GM23338 (cell line): ENCODE measurements at places on chromosomes 3 and 15. TPM values are rescaled to one million over a fixed set of nuclear protein-coding genes. Genes with fewer than 3 reads are reported as not detected.

- no peak for DNase-seq
These were observed 25.3 kb downstream of the IL5RA start for GRCh38 chr3:3084890-3085289.

DNA sequence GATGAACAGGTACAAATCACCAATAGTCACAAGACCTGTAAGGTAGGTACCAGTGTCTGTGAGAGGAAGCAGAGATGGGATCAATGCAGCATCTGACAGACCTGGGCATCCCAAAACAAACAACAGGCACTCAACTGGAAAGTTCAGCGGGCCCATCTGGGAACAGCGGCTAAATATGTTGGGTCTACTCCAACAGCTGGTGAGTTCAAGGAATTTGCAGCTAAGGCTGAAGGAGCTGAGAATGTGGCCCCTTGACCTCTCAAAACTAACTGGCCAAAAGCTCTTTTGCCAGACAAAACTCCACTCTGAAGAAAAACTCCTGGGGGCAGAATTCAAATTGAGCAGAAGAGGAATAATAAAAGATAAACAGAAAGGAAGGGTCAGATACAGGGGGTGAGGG, 24.4 kb downstream of the AVEN start:
- no peak for DNase-seq

DNA sequence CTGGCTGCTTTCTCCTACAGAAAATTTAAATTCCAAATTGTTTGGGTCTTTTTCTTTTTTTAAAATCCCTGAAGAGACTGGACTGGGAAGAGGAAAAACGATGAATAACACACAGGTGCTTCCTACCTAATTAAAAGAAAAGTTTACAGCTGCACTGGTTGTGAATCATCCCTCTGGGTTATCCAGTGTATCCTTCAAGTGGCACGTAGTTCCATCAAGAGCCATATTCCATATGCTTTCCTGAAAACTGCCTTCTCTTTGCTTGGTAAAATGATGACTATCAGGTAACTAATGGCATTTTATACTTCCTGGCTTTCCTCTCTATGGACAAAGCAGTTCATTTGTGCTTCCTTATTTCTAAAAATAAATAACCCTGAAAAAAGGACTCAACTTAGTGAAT, 123.2 kb downstream of the MAGI1 start:
- DNase-seq: no peak

Gene GHSR
- total RNA-seq: not detected in 2 replicates

DNA sequence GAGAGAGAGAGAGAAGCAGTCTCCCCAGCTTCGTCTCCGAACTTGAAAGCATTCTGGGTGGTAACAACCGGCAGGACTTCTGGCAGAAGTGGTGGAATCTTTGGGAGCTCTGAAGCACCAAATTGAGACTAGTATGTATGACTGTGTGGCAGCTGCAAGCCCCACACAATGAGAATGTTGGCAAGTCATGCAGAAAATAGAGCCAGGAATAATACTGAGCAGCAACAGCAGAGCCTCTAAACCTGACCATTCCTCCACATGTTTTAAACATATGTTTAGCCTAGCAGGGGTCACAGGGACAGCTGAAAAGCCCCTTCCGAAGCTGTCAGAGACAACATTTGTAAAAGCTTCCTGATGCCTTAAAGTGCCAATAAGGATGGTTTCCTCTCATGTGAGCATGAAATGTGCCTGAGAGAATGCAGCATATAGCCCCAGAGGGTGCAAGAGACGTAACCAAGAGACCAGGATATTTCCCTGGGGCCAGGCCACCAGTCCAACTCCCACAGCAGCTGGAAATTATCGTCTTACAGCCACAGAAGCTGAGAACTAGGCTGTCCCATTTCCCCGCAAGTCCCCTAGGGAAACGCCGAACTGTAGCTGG, 178.6 kb upstream of the CCDC54 start:
- DNase-seq: no peak

GRCh38 chr3:25831578-25831977, 41.7 kb downstream of the OXSM start:
- DNase-seq: peak; percentile 41

DNA sequence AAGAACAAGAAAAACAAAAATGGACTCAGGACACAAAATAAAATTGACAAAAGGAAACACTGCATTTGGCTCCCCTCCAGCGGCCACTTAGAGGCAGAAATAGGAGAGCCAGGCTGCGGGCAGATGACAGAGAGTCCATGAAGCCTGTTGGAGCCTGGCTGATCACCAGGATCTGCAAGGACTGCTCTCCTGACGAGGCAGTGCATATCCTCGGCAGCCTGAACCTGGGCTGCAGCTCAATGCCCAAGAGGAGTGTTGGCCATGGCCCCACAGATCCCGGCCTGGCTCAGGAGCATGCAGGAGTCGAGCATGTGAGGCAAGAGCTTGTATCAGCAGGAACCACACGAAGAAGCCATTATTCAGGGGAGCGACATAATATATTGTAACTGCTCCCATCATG, 199.8 kb downstream of the STT3B start:
- DNase-seq: no peak

GRCh38 chr15:38684440-38685010, 119.9 kb upstream of the RASGRP1 start:
- DNase-seq: no peak

Gene EHD4
- total RNA-seq: 30.6 and 31.0 TPM in 2 replicates

DNA sequence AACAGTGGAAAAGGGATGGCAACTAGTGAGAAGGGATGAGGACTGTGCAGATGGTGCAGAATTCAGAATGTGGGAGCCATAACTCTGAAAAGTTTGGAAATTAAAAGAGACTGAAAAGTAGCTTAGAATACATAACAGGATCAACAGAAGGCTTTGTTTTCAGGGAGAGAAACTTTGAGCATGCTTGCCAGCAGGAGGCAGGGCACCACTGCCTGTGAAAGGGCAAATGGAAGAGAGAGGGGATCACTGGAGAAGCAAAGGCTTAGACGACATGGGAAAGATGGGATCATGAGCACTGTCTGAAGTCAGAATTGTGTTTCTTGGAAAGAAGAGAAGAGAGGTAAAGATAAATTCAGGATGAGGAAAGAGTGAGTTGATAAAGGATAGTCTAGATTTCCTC, 99.6 kb downstream of the ABI3BP start:
- DNase-seq: peak; percentile 79

DNA sequence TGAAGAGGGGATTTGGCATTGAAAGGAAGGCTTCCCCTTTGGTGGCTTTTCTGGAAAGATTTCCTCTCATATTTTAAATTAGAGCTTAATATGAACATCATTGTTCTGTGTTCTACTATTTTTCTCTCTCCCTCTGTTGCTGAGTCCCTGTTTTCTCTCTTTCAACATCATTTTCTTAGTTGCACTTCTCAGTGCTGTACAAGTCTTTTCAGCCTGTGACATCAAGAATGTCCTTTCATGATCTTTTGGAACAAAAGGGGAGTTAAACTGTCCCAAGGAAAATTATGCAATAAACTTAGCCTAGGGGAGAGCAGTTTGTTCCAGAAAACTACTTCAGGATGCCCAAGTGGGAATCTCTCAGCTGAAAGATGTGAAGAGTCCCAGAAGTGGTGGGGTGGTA, 325.1 kb downstream of the IL20RB start:
- DNase-seq: no peak

- DNase-seq: no peak
These were observed 33.0 kb downstream of the FAM98B start for GRCh38 chr15:38486936-38487335.

DNA sequence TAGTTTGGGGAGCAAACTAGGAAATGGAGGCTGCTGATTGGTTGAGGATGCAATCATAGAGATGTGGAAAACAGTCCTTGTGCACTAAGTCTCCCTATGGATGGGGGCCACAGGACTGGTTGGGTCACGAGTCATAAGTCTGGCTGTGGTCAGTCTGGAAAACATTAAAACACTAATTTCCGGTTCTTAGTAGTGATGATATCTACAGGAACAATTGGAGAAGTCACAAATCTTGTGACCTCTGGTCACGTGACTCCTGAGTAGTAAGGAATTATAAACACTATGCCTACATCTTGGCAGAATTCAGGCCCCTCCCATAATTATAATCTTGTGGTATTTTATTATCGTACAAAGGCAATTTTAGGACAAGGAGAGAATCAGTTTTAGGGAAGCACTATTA, 317.3 kb upstream of the ARPP21 start:
- no peak for DNase-seq

DNA sequence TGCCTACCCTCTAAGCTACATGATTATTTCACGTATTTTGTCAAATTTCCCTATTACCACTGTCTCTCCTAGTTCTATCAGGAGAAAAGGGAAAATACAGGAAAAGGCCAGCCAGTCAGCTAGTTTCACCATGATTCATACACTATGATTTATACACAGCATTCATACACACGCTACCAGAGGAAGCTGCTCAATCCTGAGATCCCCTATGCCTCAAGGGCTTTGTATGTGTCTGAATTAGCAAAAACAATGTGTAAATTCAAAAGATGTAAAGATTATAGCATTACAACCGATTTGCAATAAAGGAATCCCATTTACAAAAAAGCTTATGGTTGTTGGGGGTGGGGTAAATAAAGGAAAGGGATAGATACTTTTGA, 3.1 kb upstream of the ACKR4 start:
- DNase-seq: no peak

Gene ACTC1
- total RNA-seq: 18.6 and 26.2 TPM in 2 replicates

DNA sequence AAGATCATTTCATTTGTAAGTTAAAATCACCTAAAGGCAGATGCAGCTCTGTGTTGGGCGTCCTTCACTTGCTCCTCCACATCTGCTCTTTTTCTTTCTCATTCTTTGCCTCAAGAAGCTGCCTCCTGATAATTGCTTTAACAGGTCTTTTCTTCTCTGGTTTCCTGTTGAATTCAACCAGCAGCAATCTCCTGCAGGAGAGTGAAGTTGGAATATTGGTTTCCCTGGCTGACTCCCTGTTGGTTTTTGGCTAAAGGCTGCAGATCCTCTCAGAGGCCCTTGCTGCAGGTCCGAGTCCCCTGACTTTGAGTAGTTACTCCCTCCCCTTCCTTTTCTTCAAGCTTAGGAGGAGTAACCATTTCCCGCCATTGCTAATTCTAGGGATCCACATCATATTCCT, 4.2 kb downstream of the TP63 start:
- peak; percentile 68 for DNase-seq

DNA sequence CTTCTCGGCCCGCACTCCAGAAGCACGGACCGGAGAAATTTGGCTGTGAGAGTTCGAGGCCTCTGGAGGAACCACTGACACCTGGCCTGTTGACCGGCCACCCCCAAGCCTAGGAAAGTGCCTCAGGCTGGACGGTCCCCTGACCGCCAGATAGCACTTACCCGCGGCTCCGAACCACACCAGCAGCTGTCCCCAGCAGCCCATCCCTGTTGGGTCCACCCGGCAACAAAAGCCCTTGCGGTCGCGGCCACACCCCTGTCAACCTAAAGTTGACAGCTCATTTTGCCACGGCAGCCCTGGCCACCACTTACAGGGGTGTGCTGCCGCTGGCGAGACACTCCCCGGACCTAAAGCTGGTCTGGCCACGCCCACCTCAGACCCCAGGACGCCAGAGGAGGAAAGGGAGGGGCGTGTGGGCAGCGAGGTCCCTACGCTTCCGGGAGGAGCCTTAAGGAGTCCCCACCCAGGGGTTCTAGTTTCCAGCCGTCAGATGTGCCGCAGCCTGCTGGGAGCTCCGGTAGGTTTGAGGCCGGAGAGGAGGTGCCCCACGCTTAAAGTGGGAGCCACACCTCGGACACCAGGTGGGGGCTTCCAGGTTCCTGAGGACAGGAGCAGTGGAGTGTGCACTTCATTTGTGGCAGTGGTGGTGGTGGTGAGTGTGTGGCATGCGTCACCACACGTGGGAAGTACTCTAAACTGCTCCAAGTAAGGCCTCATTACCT, at the start of gene LTK:
TSS of gene LTK (minus strand) at position 322 of the 722 bp plus-strand sequence. CDS start at position 204, 118 bp downstream.
- DNase-seq: peak; percentile 78

- DNase-seq: no peak
These were observed 35.3 kb downstream of the ZBTB38 start for GRCh38 chr3:141403576-141403975.

- DNase-seq: no peak
These were observed 315.1 kb upstream of the TLE3 start for GRCh38 chr15:70412794-70413193.

DNA sequence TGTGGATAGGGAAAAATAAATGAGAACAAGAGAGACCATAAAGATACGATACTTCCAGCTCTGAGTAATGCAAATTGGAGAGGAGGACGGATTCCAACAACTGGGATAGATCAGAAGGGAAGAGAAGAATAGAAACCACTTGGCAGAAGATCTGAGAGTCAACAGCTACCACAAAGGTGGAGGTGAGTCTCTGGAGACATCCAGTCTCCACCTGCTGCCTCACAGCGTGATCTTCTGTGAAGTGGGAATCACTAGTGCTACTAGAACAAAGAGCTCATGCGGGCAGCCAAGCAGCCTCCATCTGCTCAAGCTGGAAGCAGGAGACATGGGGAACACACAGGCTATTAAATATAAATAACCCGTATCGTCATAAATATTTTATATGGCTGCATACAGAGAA, 558.5 kb upstream of the CFAP20DC start:
- DNase-seq: no peak

Gene NLGN1
- total RNA-seq: 9.6 and 18.6 TPM in 2 replicates

GRCh38 chr3:134642445-134643149, 8.2 kb downstream of the KY start:
- DNase-seq: no peak

Gene AADACL2
- total RNA-seq: not detected in 2 replicates

Gene TRAT1
- total RNA-seq: not detected in 2 replicates

Gene RPL39L
- total RNA-seq: 70.6 and 73.8 TPM in 2 replicates

DNA sequence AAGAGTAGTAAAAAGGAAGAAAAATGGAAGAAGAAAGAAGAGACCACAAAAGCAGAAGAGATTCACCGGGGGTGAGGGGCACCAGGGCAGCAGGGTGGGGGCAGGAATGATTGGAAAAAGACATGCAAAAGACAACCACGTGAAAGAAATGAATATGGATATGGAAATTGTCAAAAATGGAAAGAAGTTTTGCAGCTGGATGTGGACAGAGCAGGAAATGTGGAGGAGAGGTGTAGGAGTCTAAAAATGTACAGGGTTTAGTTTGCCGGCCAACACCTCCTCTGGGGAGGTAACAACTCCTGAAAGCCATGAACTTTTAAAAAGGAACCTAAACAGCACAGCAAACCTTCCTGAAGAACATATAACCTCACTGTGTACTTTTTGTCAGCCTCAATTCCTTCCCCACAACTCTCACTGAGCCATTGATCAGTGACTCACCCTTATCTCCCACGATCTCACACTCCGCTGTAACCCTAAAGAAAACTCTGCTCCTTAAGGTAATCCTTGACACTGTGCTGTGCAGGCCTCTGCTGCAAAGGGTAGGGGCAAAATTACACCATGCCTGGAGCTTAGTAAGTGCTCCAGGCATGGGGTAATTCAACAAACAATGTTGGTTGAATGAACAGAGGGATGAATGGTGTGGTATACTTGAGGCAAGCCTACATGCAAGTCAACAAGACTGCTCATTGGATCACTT, 100.2 kb upstream of the BOC start:
- DNase-seq: no peak
